NB4 (cell line): ENCODE measurements at places on chromosomes 7 and 10.
A peak's percentile ranks its signal among the peaks of the same experiment; 100 is the strongest.

GRCh38 chr10:26977635-26978034, 116.9 kb upstream of the ABI1 start:
- DNase-seq = no peak

- peak; percentile 53 for DNase-seq
These were observed 43.2 kb upstream of the GDF10 start for GRCh38 chr10:47256751-47257336.

GRCh38 chr7:158828133-158829020, 932 bp downstream of the ESYT2 start:
- DNase-seq = peak; percentile 68

DNA sequence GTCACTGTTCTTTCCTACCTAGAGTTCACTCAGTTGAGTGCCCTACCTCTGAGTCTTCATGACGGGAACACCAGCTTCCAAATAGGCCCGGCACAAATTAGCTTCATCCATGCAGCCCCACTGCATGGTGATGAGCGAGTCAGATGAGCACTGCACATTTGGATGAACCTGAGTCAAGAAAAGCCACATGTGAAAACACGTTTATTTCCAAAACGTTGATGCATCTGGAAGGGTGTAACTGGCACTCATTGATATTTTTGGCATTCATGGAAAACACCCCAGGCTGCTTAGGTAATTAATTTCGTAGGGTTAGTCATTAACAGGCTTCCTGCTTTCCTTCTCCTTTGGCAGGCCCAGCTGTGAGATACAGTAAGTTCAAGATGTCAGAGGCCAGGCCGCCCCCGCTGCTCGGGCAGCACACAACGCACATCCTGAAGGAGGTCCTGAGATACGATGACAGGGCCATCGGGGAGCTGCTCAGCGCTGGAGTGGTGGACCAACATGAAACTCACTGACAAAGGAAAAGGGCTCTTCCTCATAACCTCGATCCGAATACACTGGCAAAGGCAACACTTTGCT, 725.2 kb downstream of the SUGCT start:
- DNase-seq = no peak

DNA sequence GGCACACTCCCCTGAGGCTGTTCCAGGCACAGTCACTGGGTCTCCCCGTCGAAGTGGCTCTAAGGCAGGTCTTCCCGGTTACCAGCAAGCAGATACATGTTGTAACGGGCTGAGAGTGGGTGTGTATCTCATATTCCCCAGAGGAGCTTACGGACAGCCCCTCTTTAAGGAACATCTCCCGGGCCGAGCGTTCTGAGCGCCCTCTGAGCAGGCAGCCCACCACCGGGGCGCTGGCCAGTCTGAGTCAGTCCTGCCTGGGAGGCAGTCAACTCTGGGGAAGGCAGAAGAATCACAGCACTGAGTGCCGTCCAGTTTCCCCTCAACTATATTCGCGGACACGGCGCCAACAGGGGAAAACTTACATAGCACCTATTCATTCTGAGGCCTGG, 117.4 kb downstream of the LHPP start:
- DNase-seq = no peak

GRCh38 chr10:112498806-112499205, 51.8 kb downstream of the VTI1A start:
- DNase-seq = no peak

- peak; percentile 98 for DNase-seq
These were observed 1.9 kb upstream of the PLAU start for GRCh38 chr10:73908853-73909539.
